ENCODE measurements at places on chromosomes 6 and 20.

- DNase-seq: no peak
Measured at GRCh38 chr20:24443436-24443835, 26.0 kb upstream of the SYNDIG1 start.

GRCh38 chr6:78832091-78832808 is 35.1 kb upstream of the IRAK1BP1 start:
- no peak for DNase-seq

DNA sequence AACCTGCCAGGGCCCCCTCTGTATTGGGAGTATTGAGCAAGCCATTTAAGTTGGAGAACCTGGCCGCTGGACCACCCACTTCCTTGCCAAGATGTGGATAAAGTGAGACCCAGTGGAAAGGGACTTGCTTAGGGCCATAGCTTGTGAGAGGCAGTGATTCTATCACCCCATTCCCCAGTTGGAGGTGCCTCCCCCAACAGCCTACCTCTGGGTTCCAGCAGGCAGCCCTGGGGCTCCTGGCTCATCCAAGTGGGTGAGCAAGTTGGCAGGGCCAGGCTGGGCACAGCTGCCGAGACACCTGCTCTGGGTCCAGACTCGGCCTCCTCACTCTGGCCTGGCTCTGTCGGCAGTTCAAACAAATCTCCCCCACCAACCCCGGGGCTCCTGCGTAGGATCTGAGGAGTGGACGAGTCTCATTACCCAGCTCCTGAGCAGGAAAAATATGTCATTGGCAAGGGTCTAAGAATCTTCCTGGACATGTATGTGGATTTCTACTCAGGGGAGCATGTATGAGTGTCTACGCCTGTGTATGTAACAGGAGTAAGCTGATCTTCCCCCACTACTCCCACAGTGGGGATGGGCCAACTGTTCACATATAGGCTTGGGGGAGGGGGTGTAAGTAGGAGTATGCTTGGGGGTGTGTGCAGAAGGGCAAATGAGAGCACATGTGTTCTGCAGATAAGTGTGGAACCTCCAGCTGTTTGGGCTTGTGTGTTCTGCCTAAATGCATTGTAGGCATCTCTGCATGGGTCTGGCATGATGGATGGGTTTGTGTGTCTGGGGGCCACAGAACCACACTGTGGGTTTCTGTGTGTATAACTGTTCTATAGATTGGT is 1.9 kb downstream of the ID1 start:
- DNase-seq: peak; percentile 91

DNA sequence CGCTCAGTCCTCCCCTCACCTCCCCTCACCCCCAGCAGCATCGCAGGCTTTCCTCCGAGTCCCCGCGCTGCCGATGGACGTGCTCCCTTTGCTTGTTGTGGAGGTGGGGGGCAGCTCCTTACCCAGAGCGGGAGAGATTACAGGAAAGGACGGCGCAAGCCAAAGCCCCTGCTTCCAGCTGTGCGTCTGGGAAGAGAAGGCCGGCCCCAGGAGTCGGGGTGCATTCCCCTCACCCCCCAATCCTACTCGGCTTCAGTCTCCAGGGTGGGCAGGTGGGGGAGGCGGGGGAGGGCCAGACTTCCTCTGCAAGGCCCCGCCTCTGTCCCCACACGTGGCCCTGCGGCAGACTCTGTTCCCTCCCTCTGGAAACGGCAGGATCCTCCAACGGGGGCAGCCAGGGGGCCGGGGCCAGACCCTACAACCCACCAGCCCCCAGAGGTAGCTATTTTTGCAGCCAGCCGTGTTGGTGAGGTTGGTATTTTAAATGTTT is 43.6 kb downstream of the NTSR1 start:
- DNase-seq: no peak

GRCh38 chr20:986733-987355 is 15.3 kb downstream of the RSPO4 start:
- DNase-seq: no peak

DNA sequence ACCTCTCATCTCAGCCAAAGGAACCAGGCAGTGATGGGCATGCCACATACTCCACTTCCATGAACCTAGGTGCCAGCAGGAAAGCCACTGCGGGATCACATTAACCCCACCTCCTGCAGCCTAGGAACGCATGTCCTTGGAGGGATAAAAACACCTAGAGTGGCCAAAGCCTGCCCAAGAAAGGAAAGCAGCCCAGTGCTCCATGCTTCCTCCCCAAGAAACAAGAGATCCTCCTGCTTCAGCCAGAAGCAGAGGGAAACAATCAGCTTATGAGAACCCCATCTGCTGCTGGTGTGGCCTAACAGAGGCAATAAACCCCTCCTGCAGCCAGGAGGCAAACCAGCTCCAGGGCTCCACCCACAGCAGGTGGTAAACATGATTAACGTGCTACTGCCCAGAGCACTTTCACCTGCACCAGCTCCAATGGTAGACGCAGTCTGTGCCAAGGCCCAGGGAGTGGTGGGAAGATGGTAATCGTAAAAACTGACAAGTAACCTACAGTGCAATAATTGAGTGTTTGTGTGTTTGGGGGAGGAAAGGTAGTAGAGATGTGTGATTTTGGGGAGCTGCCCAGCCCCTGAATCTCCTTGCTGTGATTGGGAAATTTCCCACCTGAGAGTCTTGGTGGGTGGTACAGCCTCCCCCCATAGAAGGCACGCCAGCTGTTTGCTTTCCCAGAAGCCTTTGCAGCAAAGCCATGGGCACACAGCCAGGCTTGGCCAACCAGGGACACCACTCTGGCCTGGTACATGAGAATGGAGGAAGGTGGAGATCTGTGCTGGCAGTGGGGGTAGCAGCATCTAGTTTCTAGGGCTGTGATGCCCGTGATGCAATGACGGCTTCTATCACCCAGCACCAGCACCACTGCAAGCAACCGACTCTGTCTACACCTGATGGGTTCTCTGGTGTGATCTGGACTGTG is 50.6 kb upstream of the TBC1D7 start:
- DNase-seq: no peak

DNA sequence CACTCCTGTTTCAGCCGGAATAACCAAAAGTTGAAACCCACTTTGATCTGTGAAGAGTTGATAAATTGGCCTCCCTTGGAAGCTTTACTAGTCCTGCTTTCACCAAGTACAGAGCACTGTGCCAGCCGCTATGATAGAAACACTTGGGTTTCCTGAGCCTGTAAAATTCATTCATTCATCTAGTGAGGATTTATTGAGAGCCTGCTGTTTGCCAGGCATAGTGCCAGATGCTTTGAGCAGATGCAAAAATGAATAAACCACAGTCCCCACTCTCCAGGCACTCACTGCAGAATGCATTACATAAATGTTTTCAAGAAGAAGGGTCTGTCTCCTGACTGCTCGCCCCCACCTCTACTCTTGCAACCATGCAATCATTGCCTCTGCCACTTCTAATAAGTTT is 25.3 kb upstream of the TMEM217 start:
- DNase-seq: no peak

DNA sequence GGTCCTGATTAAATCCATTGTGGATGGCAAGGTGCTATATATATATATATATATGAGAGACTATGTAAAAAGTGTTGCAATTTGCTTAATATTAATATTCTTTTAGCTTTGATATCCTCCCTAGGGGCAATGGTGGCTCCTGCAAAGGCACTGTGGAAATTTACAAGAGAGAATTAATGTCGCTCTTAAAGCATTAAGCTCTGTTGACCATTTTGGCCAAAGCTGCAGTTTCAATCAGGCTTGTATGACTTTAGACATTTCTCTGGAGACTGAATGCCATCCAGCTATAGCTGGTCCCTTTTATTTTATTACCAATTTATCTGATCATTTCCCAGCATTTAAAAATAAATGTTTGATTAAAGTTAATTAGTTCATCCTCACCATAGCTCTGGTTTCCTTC is 155.3 kb downstream of the JARID2 start:
- no peak for DNase-seq

GRCh38 chr6:101178748-101179147 is 214.8 kb upstream of the GRIK2 start:
- no peak for DNase-seq

GRCh38 chr20:31608251-31608945 is 3.3 kb downstream of the ID1 start:
- DNase-seq: peak; percentile 97

DNA sequence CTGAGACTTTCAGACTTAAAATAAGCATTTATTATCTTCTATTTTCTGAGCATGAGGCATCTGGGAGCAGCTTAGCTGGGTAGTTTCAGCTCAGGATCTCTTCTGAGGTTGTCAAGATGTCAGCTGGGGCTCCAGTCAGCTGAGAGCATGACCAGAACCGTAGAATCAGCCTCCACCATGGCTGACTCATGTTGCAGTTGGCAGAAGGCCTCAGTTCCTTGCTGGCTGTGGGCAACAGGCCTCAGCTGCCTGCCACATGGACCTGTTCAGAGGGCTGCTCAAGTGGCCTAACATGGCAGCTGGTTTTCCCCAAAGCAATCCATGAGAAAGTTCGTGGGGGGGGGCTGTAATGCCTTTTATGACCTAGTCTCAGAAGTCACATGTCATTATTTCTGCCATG is 142.3 kb downstream of the LY86 start:
- DNase-seq: peak; percentile 13

DNA sequence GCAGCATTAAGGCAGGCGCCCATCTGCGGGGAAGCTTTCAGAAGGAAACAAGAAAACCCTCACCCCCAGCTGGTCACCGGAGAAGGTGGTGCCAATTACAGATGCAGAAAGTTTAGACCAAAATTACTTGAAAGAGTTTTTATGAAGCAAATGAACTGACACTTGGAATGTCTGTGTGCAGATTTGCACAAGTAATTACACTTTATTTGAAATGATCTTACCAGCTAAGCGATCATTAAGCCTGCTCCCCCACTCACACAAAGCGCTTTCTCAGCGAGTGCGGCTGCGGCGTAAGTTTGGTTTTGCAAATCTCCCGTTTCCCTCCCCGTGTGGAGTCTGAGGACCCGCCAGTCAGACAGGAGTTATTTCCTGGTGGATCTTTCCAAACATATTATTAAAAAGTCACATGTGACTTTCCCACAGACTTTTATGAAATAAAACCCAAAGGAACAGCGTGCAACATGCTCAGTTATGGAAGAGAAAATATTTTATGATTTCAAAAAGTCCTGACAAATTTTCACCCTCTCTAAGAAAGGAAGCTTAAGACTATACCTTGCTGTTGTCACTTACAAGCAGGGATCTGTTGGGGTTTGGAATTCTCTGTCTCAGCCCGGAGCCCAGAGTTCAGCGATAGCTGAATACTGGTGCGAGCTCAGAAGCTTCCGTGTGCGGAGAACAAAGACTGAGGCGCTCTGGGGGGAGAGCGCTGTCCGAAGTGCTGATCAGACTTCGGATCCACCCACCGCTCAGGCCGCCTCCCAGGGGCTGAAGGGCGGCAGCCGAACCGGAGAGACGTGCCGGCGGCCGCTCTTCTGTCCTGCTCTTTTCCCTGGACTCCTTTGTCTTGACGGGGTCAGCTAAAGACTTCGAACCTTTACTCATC is 2.7 kb upstream of the MYT1 start:
- DNase-seq: no peak

GRCh38 chr6:139355777-139356445 is 18.5 kb downstream of the CITED2 start:
- DNase-seq: no peak

GRCh38 chr20:59937150-59937549 is 3.0 kb downstream of the PPP1R3D start:
- no peak for DNase-seq

DNA sequence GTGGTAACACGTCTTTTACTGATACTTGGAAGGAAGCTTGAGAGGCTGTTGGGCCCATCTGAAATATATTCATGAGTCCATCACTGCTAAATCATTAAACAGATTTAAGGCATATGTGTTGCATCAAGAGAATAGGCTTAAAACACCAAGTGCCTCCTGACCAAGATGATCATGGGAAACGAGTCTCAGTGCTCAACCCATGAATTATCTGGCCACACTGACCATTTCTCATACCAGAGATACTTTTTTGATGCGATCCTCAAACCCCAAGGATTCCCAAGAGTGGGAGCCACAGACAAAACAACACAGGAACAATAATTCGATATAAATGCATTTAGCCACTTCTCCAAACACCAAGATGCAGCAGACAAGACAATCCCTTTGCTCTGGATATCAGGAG is 17.2 kb downstream of the HEY2 start:
- DNase-seq: no peak

- no peak for DNase-seq
Measured at GRCh38 chr20:10676518-10676917, 2.7 kb upstream of the JAG1 start.

DNA sequence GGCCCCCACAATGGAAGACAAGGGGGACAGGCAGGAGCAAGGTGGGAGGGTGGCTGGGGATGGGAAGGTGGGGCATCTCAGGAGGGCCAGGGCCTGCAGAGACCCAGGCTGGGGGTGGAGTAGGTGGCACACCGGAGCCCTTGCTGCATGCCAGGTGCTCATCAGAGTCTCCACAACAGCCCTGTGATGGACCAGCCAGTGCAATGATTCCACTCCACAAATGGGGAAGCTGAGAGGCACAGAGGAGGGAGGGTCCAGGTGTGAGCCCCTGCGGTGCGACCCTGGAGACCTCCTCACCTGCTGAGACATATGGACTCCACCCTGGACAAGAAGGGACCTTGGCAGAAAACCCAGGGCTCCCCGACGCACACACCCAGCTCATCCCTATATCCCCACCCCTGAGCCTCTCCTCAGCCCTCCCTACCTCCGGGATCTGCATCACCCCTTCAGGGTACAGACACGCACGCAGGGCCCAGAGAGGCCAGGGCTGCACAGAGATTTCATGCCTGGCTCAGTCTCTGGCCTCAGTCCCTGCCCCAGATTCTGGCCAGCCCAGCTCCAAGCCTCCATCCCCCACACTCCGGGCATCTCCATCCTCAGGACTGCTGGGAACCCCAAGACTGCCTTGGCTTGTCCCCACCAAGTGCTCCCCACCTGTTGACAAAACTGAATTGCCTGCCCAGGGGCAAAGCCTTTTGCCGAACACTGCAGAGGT is 7.1 kb upstream of the GRM4 start:
- no peak for DNase-seq

Measured in RCC 7860 (cell line).